ENCODE measurements at places on chromosomes 1 and 21.

DNA sequence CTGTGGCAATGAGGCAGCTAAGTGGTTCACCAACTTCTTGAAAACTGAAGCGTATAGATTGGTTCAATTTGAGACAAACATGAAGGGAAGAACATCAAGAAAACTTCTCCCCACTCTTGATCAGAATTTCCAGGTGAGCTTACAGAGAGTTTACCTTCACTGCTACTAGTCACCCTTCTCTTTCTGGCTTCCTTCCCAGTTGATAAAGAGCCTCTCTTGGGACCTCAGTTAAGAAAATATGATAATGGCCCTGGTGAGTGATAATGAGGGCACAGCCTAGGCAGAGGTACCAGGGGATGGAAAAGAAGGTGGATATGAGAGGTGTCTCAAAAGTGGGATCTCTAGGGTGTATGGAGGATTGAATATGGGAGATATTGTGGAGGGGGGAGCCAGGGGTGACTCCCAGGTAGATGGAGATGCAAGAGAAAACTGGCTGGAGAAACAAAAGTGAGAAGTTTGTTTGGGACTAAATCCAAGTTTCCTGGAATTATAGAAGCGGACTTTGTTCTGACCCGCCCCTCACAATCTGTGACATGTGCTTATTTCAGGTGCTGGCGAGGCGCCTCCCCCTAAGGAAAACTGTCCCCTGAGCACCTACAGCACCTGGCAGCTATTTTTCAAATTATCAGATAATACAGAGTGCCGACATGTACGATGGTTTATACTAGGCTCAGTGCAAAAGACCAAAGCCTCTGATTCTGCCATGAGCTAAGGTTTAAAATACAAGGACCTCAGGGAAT is 13.7 kb downstream of the MTARC2 start:
- no peak for DNase-seq

DNA sequence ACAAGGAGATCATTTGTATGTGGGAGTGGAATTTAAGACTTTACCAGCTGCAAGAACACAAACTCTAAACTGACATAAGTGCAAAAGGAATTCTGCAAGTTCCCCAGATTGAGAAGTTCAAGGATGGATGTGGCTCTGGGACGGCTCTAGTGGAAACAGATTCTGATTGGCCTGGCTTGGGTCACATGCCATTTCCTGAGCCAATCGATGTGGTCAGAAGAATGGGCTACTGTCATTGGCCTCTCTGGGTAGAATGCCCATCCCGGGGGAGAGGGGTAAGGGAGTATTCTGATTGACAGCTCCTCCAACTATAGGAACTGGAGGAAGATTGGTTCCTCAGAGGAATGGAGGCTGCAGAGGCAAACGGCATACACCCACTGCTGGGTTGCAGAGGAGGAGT is 6.0 kb upstream of the IFNLR1 start:
- no peak for DNase-seq

GRCh38 chr1:2606396-2606880 is 19.9 kb downstream of the PRXL2B start:
- no peak for DNase-seq

GRCh38 chr1:197360068-197360467 is 92.0 kb downstream of the CRB1 start:
- DNase-seq, result no peak

GRCh38 chr1:227885135-227885647 is 62.5 kb downstream of the WNT9A start:
- peak; percentile 55 for DNase-seq

DNA sequence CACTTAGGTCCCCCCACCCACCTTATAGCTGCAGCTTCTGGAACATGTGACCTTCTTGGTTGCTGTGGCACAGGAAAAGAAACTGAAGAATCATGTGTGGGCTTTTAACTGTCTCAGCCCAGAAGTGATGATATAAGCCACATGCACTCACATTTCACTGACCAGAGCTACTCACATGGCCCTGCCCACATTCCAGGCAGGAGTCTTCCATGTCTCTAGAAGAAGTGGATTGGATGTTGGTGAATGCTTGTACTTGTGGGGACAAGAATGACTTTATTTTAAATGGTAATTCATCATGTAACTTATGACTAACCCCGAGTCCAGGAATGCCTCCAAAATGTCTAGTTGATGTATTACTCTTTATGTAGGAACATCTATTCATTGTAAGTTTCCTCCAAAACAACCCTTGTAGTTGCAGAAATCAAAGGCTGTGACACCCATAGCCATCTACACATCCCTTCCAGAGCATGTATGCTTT is 15.8 kb upstream of the CAMK1G start:
- DNase-seq, result no peak

GRCh38 chr1:37947364-37947763 is 511 bp upstream of the INPP5B start:
- DNase-seq, result no peak

DNA sequence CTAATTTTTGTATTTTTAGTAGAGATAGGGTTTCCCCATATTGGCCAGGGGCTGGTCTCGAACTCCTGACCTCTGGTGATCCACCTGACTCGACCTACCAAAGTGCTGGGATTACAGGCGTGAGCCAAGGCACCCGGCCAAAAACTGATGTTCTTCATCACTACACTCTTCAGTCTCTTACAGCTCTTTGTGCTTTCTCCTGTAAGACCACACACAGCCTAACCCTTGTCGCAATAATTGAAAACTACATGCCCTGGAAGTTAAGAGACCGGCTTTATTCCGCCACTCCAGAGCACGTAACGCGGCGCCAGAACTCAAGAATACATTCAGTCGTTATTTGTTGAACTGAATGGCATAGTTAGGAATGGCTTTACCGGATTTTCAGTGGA is 552 bp downstream of the GPATCH4 start:
- no peak for DNase-seq

DNA sequence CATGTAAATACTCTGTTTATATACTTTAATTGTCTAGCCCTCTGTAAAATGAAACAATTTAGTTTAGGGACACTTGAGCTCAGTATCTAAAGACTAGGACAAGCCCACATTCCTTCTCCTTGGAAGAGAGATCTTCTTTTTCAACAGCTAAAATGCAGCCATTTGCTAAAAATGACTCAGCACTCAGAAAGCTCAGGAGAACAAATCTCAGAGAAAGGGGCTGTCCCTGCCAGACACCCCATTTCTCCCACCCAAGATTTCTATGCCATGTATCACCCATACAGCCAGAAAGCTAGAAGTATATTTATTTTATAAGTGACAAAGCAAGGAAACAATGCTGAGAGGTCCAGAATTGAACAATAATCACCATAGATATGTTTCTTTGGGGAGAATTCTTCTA is 23.2 kb upstream of the PRDX6 start:
- DNase-seq, result no peak

- DNase-seq, result peak; percentile 87
Observed at GRCh38 chr1:10510520-10511493, 36.1 kb downstream of the PEX14 start.

DNA sequence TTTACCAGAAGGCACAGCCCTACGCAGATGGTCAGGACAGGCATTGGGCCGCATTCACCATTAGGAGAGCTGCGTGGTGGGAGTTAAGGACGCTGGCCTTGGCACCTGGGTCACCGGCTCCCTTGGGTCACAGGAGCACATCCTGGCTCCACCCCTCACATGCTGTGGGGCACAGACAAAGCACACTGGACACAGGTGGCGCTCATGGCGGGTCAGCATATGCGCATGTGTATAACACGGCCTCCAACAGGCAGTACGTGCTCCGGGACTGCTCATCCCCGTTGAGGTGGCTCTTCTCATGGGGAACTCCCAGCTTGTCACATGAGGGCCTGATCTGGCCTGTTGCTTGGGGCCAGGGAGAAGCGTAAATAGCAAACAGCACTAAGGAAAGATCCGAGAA is 25.0 kb downstream of the PGBD5 start:
- DNase-seq, result no peak

GRCh38 chr1:219773775-219774174 is 154.6 kb downstream of the SLC30A10 start:
- no peak for DNase-seq

- DNase-seq, result no peak
Observed at GRCh38 chr1:5724847-5725246, 267.4 kb downstream of the NPHP4 start.

GRCh38 chr1:91428182-91428798 is 23.7 kb upstream of the HFM1 start:
- DNase-seq, result no peak

DNA sequence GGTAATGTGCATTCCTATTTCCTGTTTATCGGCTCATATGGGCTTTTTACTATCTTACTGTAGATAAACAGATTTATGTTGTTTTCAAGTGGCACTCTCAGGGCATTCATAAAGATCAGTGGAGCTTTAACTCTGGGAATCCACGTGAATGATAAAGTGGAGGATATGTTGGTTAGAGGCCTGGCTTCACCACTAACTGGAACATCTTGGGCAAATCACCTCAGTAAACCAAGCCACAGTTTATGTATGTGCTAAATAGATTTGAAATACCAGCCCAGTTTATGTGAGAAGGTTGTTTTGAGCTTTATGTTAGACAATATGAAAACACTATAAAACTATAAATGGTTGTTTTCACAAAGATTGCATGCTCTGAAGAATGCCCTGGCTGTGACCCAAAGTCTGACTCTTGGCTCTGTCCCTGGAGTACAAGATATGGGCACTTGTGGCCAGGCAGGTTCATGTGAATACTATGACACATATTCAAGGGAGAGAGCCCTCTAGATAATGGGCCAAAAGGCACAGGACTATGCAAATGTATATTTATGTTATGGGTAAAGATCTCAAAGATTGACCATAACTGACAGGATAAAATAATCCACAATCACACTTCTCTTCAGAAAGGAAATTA is 36.7 kb downstream of the FAM163A start:
- DNase-seq, result no peak

DNA sequence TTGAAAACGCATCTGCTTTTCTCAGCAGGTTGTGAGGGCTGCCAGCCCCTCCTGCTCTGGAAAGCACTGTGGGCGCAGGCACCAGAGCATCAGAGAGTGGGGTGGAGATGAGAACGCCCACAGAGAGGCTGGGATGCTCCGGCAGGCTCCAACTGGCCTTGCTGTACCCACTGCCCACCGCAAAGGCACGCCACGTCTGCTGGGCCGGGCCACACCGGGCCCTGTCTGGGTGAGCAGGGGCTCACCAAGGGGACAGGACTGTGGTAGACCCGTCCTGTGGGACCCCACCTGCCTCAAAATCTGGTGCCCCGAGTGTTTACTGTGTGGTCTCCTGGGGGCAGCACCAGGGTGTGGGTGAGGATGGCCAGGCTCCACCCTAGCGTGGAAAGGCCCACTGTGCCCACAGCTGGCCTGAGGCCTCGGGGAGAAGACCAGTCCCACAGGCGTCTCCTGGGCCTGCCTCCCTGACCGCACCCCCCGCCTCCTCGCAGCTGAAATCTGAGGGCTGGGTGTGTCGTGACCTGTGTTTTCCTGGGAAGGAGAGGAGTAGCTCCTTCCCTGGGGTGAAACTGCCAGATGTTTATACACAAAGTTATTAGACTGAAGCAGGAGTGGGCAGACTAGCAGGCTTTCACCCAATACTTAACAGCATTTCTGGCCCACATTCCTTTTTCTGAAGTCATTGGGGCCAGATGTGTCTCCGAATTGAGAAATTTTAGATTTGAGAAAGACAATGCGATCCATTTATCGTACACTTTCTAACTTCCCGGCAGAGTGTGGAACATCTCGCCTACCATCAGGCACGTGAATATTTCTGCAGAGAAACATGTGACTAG is 53.8 kb downstream of the STUM start:
- DNase-seq, result no peak

DNA sequence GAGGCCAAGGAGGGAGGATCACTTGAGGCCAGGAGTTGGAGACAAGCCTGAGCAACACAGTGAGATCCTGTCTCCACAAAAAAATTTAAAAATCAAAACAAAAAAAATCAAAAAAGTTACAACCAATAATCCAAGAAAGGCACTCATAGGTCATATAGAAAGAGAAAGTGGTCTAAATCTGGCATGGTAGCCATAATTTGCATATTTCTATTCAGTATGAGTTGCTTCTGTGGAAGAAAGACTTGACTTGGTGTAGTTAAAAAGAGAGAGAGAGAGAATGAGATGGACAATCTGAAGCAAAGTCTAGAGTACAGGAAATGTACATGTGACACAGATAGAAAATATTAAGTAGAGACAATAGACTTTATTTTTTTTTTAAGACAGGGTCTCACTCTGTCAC is 22.5 kb downstream of the JMJD4 start:
- DNase-seq, result no peak

DNA sequence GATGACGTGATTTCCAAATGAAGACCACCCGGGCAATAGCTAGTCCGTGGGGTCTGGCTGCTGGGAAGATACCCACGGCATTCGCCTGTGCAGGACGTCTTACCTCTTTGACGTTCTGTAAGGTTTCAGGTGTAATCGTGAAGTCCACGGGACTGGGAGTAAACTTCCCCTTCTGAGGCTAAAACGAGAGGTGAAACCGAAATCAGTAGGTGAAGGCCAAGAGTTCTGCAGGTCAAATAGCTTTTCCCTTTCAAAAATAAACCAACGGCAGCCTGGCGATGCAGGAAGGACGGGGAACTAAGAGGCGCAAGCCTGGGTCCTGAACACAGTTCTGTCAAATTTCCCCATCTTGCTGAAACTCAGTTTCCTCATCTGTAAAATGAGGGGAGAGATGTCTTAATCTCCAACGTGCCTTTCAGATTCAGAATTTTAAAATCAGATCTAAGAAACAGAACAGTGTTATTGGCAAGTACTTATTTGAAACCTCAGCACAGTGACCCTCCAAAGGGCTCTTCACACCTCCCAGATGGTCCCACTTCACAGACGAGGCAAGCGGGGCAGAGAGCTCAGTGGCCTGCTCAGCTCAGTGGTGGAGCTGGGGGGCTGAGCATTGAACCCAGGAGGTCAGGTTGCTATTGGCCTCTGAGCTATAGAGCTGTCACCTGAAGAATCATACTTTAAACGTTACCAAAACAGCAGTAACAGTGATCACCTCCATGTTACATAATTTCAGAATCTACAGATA is 34.7 kb downstream of the VPS26C start:
- DNase-seq, result no peak

- no peak for DNase-seq
Observed at GRCh38 chr1:228781161-228781808, 46.0 kb downstream of the RHOU start.

DNA sequence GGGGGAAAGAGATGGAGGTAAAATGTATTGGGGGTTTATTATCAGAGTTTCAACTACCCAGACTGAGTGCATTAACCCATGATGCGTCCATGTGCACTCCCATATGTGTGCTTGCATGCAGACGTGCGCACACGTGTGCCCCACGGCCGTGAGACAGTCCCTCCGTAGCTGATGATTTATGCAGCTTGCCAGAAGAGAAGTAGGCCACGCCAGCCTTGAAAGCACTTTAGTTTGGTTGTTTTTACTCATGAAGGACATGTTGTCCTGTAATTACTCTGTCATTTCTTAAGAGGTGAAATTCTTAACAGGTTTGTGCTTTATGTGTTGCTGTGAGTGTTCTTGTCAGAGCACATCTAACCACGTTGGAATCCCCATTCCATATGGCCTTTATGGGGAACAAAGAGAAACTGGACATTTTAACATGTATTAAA is 467.8 kb downstream of the LMO4 start:
- DNase-seq, result no peak

DNA sequence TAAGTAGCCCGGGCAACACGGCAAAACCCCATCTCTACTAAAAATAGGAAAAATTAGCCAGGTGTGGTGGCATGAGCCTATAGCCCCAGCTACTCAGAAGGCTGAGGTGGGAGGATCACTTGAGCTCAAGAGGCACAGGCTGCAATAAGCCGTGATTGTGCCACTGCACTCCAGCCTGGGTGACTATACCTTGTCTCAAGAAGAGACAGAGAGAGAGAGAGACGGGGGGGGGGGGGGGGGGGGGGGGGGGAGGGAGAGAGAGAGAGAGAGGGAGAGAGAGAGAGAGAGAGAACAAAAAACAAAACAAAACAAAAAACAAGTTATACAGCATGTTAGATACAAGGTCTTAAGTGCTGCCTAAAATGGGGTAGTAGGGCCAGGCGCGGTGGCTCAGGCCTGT is 77.8 kb upstream of the ZNF281 start:
- DNase-seq, result no peak
